ENCODE measurements at places on chromosomes 2 and 18.

GRCh38 chr2:37812414-37812813 is 112.7 kb upstream of the RMDN2 start:
- DNase-seq, result no peak

DNA sequence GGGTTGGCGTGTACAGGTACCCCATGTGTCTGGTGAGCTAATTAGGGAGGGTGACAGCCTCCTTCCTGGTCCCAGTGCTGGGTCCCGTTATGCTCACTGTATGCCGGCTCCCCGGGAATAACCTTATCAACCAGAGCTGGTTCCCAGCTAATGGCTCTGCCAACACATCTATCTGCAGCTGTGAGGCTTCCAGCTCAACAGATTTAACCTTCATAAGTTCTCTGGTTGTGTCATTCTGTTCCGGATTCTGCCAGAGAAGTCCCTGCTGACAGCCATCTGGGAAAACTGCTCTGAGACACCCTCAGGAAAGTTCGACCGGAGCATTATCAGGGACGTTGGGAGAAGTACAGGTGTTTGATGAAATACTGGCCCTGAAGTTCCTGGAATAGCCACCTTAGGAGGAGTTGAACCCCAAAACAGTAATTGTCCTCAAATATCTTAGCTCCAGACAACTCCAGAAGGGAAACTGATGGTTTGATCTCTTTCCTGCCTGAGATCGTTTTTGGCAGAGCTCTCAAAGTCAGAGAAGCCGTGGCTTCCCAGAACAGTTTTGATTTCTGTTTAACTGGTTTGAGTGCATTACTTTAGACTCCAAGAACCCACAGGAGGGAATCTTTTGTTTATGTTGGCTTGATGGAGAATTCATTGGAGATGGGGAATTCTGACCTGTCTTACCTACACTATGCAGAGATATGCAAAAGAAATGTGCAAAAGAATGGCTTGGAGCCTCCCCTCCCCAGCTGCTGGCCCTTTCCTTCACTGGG is 39.4 kb upstream of the TXNDC2 start:
- no peak for DNase-seq

DNA sequence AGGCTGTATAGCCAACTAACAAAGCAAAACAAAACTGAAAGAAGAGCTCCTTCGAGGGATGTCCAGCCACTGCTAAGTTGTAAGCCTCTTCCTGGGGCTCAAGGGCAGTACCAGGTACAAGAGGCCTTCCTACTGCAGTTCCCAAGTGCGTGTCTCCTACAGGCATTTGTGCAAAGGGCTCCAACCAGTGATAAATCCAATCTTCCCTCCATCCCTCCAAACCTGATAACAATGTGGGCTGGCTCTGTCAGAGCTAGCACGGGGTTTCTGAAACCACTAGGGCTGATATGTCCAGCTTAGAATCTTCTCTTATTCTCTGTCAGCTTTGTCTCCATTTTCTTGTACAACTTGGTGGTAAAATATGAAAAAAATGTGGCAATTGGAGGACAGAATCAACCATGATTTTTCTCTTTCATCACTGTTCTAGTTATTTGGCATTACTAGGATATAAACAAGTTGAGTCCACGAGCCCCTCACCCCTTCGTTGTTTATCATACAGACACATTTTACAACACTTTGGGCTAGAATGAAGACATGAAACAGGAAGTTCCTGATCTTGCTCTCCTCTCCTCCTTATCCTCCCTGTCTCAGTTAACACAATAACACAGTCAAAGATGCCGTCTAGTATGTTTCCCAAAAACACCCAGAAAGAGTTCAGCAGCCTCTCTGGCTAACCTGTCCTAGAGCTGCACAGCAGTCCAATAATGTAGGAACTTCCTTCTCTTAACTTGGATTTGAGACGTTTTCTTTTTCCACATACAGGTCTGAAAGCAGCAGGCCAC is 35.4 kb upstream of the WIPF1 start:
- no peak for DNase-seq

DNA sequence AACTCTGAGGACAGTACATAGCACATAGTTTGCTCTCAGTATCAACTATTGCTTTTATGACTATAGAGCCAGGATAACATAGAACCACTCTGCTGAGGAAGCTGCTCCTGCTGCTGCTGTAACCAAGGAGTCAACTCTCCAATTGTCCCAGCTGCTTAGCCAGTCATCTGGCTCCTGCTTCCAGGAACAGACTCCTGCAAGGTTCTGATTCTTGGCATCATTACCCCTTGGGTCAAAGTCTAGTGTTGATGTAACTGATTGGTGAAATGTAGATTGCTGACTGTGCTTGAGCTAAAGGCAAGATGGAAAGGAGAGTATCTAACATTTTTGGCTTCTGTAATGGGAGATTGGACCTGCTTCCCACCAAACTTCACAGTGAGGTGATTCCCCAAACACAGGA is 261.9 kb upstream of the FSHR start:
- DNase-seq, result no peak

DNA sequence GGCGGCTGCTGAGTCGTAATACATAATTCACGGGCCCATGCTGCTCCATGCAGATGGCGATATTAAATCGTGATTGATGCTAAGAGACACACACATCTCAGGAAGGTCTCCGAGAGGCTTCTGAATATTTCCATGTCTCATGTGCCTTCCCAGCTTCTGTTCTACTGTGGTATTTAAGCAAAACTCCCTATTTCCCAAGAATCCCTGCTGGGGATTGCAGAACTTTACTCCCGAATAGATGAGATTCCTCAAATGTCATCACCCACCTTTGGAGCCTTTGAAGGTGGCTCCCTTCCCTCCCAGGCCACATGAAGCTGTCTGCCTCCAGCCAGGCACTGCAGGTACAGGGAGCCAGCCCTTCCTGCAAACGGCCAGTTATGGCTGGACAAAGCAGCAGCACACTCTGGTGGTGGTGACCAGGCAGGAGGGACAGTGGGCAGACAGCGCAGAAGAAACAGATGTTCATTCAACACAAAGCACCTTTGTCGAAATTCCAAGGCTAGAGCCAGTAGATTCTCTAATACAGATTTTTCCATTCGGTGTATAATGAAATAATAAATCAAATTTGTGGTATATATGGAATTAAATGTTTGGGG is 14.1 kb downstream of the NRP2 start:
- DNase-seq, result no peak

- DNase-seq, result no peak
Measured at GRCh38 chr18:63953811-63954210, 4.7 kb downstream of the HMSD start.

GRCh38 chr2:27154488-27154887 is 5.7 kb downstream of the TCF23 start:
- no peak for DNase-seq

GRCh38 chr18:79587779-79588635 is 91.6 kb upstream of the CTDP1 start:
- DNase-seq, result no peak

DNA sequence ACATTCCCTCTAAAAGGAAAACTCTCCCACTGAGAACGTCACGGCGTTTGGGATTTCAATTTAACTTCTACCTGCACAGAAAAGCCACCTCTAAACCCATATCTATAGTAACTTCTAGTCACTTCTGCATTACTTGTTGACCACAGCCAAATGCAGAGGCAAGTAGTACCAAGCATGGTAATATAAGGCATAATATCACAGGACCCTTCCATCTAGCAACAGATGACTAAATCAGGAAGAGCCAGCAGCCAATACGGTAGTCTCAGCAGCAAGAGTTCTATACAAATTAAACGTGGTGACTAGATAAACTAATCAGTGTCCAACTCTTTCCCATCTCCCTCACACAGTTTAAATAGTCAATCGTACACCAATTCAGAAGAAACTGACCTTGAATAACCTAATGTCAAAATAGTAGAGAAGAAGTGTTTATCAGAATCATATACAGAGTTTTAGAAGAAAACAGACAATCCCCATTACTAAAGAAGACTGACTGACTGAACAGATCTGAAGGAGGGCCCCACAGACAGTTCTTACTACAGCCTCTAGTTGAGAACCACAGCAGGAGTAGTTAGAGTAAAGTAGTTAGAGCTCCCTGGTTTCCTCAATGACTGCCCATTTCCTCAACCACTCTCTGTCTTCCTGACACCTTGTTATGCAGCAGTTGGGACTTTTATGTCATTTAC is 30.0 kb downstream of the MEMO1 start:
- DNase-seq, result no peak

Measured in stimulated activated effector memory CD8-positive, alpha-beta T cell treated with anti-CD3 and anti-CD28 coated beads, Interleukin-12 subunit alpha, Interleukin-12 subunit beta, amount 100 ng/mL, for 72 hours (primary cell).